Fibroblast of skin of left biceps (primary cell): ENCODE measurements at places on chromosomes 5 and 9.

DNA sequence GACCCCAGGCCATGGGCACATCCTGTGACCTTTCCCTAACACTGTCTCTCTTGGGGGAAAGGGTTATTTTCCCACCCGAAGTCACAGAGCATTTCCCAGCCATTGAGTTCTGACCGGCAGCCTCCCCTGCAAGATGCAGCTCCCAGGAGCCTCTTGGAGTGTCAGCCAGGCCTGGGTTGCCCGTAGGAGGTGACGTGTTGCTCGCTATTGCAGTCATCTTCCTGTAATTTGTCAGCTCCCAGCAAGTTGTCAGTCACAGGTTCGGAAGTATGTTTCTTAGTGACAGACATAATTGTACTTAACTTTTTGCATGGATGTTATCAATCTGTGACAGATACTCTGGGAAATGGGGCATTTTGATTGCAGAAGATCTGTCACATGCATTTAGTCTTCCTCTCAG, 74.5 kb downstream of the MVB12B start:
- no peak for DNase-seq

DNA sequence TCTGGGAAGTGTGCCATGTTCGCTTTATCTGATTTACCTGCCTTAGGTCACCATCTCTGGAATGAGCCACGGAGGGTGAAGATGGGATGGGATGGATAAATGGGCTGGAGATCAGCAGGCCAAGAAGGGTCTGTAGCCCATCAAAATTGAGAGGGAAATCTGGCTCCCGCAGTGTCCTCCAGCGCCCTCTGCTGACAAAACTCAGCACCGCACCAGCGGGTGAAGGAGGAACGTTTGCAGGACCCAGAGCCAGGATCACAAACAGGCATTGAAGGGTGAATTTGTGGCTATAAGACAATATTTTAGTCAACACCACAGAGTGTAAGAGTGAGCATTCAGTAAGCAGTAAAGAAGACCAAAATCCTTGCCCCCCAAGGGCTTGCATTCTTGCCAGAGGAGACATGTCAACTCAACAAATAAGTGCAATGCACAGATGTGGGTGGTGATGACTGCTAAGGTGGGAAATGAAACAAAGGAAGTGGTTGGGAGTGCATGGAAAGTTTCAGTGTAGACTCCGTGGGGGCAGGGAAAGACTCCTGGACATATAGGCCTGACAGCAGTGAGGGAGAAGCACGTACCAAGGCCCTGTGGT, 124.4 kb downstream of the TENT4A start:
- DNase-seq: no peak

DNA sequence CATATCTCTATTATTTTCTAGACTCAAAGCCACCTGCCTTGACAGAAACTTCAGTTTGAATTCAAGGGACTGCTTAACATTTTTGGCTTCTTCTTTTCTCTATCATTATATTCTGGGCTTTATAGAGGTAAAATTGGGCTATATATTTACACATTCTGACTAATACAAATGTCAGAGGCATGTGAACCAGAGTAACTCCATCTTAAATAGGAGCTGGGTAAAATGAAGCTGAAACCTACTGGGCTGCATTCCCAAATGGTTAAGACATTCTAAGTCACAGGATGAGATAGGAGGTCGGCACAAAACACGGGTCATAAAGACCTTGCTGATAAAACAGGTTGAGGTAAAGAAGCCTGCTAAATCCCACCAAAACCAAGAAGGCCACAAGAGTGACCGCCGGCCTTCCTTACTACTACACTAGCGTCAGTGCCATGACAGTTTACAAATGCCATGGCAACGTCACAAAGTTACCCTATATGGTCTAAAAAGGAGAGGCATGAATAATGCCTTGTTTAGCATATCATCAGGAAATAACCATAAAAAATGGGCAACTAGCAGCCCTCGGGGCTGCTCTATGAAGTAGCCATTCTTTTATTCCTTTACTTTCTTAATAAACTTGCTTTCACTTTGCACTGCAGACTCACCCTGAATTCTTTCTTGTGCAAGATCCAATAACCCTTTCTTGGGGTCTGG, 44.8 kb upstream of the COX7C start:
- no peak for DNase-seq

GRCh38 chr9:120934281-120934680, 7.7 kb upstream of the TRAF1 start:
- no peak for DNase-seq

DNA sequence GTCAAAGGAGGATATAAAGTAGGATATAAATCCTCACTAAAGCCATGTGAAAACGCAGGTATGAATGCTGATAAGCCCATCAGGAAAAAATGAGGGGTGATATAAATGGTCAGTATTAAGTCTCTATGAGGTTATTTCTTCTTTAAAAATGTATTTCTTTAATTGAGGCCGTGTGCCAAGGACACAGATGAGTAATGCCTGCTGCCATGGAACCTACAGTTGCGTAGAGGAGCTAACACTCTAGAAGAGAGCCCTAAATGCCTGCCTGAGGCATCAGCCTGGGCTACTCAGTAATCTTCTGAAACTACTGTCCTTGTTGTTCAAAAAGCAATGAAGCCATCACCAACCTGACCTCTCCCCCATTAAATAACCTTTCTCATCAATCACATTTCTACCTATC, 84.9 kb downstream of the KLHL3 start:
- no peak for DNase-seq

DNA sequence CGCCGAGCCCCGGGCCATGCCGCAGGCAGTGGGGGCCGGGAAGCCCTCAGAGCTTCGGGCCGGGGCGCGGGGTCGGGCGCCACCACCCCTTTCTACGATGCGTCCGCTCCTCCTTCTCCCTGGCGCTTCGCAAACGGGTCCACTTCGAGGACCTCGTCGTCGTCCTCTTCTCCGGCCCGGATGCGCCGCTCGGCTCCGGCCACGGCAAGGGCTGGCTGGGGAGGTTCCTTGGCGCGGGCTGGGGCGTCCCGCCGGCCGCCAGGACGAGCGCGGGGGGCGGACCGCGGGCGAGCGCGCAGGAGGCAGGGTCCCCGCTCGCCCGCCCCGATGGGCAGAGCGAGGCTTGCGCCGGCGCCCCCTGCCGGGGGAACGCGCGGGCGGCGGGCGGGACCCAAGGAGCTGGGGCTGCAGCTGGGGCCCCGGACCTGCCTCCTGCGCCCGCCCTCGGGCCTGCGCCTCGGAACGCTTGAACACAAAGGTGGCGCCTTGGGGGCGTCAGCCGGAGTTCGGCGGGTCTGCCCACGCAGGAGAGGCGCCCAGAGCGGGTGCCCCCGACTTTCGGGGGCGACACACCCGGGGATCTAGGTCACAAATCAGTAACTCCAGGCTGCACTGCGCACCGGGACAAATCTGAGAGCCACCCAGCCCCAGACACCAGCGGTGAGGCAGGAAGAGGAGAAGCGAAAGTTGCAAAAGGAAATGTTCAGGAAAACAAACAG, at the start of gene ROR2:
ROR2 (minus strand) TSS at position 283 of the 719 bp plus-strand sequence.
- DNase-seq: no peak
